ENCODE measurements at places on chromosomes 3 and 15.

DNA sequence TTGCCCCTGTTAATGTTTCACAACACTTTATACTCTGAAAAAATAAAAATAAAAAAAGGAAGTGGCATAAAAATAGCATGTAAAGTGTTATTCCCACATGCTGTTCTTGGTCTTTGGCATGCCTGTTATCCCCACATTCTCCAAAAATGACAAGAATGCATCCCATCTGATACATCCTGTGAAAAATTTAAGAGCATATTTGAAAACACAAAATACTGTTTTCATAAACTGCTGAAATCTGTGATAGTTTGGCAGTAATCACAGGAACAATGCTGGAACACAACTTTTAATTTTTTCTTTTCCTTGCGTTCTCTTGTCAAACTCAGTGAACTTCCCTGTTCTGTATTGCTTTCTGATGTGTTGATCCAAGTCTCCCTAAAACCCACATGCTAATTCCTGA lies 288.8 kb downstream of the ROBO2 start:
- DNase-seq, result no peak

DNA sequence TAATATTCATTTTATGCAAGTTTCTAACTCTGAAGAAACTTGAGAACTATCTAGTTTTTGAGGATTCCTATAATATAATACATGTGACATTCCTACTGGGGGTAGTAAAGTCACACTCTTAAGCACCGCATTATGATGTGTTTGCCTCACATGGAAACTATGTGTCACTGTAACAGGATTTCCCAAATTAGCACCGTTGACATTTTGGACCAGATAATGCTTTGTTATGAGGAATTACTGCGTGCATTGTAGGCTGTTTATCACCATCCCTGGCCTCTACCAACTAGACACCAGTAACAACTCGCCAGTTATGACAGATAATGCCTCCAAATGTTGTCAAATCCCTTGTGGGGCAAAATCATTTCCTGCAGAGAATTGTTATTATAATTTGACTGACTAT lies 267.8 kb downstream of the RAP2B start:
- no peak for DNase-seq

GRCh38 chr15:41241221-41241964 lies 10.3 kb downstream of the CHP1 start:
- peak; percentile 25 for DNase-seq

DNA sequence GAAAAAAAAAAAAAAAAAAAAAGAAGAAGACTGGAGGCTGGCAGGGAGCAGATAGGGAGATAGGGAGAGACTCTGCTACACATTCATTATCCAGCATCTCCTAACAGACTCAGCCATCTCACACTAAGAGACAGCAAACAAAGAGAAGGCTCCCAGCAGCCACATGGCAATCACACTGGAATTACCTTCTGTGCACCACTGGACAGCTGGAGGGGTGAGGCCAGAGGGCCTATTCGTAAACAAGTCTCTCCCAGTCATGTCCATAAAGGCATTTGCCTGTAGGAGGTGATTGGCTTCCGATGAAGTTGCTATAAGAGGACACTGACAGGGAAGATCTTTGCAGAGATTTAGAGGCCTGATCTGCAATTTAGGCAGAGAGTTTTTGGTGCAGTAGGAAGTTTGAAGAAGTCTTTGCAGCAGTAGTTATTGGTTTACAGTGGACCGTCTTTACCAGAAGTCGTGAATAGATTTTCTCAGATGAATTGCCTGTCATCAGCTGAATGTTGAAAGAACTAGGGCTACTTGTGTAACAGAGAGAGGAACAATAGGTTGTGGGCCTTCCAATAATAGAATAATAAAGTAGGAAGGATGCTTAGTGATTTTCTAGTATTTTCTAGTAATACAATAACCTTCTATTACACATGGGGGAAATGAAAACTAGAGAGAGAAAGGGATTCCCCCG lies 89.7 kb downstream of the TP63 start:
- peak; percentile 22 for DNase-seq

GRCh38 chr3:127614928-127615589 lies 13.9 kb upstream of the PODXL2 start:
- no peak for DNase-seq

DNA sequence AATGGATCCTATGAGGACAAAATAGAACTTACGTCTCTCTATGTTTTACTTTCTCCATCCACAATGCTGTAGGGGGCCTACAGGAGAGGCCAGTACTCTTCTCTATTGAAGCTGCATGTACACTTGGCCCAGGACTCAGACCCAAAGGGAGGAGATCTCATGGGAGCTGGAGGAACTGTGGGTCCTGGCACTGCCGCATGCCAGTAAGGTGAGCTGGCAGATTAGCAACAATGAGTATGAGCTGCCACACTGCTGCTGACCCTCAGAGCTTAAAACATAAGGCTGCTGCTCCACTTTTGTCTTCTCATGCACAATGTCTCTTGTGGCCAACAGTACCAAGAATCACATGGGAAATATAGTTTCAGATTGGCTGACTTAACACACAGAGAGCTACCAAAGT lies 57.8 kb upstream of the TBC1D5 start:
- no peak for DNase-seq

DNA sequence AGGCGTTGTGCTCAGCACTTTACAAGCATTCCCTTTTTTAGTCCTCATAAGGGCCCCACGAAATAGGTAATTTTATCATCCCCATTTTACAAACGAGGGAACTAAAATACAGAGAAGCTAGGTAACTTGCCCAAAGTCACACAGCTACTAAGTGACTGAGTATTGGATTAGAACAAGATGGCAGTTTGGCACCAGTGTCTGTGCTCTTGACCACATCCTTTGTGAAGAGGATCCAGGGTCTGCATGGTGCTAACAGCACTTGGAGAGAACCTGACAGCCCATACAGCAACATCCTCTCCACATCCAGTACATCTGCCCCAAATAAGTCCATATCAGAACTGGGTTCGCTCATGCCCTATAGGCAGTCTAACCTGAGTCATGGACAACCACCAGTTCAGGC lies 21.8 kb upstream of the DAPK2 start:
- no peak for DNase-seq

GRCh38 chr3:162117961-162118360 lies 621.4 kb downstream of the OTOL1 start:
- no peak for DNase-seq

GRCh38 chr3:193190146-193190786 lies 50.8 kb upstream of the PLAAT1 start:
- DNase-seq, result peak; percentile 16

DNA sequence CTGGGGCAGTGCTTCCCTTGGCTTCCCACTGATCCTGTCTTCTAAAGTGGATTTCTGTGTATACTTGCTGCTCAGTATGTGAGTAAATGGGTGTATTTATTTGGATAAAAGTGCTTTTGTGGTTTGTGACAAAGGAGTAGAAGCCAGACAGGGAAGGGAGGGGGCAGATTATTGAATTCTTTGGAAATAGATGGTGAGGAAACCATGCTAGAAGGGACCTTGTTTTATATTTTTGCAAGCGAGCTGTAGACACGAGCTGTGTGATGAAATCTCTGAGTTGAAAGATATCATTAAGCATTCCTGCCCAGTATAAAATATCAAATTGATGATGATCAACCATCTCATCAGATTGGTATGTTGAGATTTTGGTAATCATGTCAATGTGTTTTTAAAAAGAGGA lies 68.9 kb downstream of the DUT start:
- no peak for DNase-seq

DNA sequence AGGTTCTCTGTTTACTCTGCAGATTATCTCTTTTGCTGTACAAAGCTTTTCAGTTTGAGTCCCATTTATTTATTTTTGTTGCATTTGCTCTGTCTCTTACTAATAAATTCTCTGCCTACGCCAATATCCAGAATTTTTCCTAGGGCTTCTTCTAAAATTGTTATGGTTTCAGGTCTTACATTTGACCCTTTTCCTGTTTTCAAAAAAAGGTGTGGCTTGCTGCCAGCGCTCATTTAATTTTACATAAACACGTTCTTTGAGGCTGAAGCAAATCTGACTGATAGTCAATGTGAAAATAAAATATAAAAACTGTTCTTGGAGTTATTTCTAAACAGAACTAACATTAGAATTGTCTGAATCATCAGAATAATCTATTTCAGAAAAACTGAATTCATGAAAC lies 32.1 kb downstream of the DCBLD2 start:
- DNase-seq, result no peak

- no peak for DNase-seq
Measured at GRCh38 chr3:140563206-140563760, 114.6 kb upstream of the TRIM42 start.

GRCh38 chr3:174639970-174640369 lies 219.2 kb upstream of the NAALADL2 start:
- DNase-seq, result no peak

GRCh38 chr15:85496551-85497171 lies 116.3 kb downstream of the AKAP13 start:
- no peak for DNase-seq

- no peak for DNase-seq
Measured at GRCh38 chr15:91040856-91041255, 18.5 kb upstream of the VPS33B start.

DNA sequence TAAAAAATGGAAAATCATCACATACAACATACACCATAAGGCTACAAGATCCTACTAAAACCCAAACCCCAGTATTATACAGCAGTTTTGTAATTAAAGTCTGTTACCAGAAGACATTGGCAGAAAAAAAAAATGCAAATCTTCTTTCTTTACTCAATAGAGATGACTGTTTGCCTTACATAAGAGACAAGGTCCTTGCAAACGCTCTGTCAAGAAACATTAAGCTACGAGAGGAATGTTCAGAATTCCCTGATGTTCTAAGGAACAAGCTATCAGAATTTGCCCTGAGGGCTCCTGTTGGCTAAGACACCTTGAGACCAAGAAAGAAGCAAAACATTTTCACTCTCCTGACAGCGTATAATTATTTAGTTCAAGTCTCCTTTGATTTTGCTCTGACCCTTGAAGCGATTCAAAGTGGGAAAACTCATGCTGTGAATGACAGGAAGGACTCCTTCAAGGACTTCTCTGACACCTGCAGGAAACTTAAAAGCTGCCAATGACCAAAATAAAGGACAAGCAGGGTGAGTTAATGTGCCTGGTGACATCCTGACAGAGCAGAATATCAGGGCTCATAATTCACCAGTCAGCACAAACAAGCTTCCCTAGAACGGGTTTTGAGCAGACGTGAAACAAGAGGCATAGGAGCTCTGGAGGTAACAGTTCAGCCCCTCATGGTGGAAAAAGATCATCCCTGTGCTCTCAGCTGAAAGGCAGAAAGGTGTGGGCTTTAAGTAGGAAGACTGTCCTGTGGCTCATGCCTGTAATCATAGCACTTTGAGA lies 2.5 kb downstream of the SCAMP2 start:
- DNase-seq, result no peak

GRCh38 chr3:138417559-138417982 lies 16.8 kb upstream of the ESYT3 start:
- DNase-seq, result peak; percentile 62

- DNase-seq, result no peak
Measured at GRCh38 chr3:136336329-136337100, 86.4 kb downstream of the PCCB start.

DNA sequence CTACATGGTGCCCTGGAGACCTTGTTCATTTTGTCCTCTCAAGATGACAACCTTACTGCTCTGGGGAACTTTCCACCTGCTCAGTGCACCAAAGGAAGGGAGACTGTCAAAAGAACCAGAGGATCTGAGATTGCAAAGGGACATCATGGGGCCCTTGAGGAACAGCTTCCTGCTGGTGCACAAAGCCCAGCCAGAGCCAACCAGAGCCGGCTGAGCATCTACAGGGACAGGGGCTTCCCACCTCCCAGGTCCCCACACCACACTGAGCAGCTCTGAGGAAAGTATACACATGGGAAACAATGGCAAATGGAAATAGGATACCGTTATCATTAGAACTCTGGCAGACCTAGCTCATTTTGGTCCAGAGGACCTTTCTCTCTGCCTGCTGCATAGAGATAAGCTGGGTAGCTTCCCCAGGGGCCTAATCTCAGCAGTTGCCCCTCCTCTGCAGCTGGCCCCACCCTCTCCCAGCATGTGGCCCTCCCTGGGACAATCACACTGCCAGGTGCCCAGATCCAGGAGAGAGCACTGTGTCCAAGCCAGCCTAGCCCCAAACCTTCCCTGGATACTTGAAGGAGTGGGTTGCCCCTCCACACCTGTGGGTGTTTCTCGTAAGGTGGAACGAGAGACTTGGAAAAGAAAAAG lies 123.4 kb upstream of the PRR20G start:
- DNase-seq, result no peak

DNA sequence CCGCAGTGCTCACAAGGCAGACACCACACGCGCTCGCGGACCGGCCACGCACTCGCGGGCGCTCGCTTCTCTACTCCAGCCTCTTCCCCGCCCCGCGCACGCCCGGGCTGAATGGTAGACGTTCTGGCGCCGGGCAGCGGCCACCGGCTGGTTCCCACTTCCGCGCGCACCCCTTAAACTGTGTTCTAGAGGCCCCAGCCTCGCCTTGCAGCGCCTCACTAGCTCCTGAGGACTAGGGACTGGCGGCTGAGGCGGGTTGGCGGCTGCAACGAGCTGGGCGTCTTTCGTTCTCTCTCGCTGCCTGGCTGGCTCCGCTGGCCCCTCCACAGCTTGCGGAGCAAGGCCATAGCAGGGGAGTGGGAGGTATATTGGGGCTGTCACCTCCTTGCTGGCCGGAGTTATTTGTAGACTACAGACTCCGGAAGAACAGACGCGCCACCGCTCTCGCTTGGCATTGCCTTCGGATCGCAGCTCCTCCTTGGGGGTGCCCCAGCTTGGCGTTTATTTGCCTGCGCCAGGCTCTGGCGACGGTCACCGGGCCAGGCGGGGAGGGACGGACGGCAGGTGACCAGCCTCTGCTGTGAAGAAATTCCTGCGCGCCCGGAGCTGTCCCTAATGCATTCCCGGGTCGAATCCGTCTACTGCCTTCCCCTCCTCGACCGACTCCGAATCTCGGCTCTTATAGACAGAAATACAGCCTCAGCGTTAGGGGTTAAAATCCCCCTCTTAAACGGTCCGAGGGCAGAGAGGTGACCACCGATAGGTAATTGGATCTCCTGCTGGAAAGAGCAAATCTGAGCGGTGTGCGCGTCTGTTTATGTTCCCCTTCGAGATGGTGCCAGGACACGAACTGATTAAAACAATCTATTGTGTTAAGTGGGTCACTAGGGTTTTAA lies 1.3 kb downstream of the GREM1 start:
- no peak for DNase-seq

- DNase-seq, result no peak
Measured at GRCh38 chr3:123511084-123511483, 62.2 kb upstream of the ADCY5 start.

DNA sequence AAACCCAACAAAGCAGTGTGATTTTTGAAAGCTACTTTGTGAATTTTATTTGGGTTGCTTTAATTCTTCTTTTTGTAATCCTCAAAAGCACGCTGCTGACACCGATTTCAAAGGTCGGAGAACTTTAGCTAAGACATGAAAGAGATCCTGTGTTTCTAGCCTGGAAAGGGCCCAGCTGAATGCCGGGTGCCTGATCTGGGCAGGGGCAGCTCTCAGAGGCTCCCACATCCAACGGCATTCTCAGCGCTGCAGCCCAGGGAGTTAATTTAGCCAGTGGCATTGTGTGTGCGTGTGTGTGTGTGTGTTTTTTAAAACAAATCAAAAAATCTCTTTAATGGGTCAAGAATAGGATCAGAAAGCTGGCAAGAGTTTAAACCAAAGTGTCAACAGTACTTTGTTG lies 6.6 kb downstream of the RBP1 start:
- DNase-seq, result no peak

Measured in NCI-H510A (cell line).